Sciatic nerve (tissue), 2 donors: ENCODE measurements at places on chromosomes 16 and 17. TPM values are rescaled to one million over a fixed set of nuclear protein-coding genes. Genes with fewer than 3 reads are reported as not detected.

- DNase-seq: peak; percentile 77
These were observed 8.7 kb downstream of the EIF1 start for GRCh38 chr17:41697122-41697962.

DNA sequence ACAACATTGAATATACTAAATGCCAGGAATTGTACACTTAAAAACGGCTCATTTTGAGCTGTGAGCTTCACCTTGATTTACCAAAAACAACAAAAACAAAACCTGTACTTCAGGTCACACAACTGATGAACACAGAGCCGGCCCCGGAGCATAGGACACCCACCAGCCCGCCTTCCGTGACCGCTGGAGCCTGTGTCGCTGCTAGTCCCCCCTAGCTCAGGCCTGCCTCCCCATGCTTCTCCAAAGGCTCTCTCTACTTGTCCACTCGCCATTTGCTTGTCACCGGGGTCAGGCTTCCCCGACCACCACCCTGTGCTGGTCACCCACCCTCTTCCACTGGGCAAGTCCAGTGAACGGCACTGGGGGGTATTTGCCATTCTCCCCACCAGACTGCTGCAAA lies 113.8 kb upstream of the TNRC6C start:
- DNase-seq: peak; percentile 47

- no peak for DNase-seq
These were observed 24.4 kb downstream of the PIEZO1 start for GRCh38 chr16:88760424-88761142.

The FNDC8 gene
- total RNA-seq: not detected

The MYH2 gene
- not detected for total RNA-seq

DNA sequence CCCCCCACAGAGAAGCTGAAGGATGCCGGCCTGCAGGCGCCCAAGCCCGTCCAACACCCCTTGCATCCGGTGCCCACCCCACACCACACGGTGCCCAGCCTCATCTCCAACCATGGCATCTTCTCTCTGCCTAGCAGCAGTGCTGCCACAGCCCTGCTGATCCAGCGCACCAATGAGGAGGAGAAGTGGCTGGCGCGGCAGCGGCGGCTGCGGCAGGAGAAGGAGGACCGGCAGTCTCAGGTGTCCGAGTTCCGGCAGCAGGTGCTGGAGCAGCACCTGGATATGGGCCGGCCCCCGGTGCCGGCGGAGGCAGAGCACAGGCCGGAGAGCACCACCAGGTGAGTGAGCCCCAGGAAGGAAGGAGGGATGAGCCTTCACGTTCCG lies 31.5 kb downstream of the GINS2 start:
- DNase-seq: no peak

The KRTAP9-8 gene
- not detected for total RNA-seq
